ENCODE measurements at places on chromosomes 6 and 20.

DNA sequence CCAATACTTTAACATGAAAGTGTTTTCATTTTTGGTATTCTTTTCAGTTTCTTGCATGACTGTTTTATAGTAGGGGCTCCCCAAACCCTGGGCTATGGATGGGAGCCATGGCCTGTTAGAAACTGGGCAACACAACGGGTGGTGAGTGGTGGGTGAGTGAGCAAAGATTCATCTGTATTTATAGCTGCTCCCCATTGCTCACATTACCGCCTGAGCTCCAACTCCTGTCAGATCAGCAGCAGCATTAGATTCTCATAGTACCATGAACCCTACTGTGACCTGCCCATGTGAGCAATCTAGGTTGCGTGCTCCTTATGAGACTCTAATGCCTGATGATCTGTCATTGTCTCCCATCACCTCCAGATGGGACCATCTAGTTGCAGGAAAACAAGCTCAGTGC is 42.3 kb upstream of the HMGCLL1 start:
- peaks cover 9% of the 10 kb centered on the region for H3K4me1 ChIP-seq
- H3K36me3 ChIP-seq, result no peaks in the 10 kb centered on the region
- H3K27me3 ChIP-seq, result peaks cover 2% of the 10 kb centered on the region
- DNase-seq, result no peak

- no peak overlapping the region for H3K27ac ChIP-seq
- no peak for DNase-seq
- H3K36me3 ChIP-seq, result no peaks in the 10 kb centered on the region
- H3K4me3 ChIP-seq, result no peak overlapping the region
Measured at GRCh38 chr6:146886587-146887446, 288.0 kb downstream of the ADGB start.

GRCh38 chr6:81734081-81734480 is 18.4 kb downstream of the TENT5A start:
- H3K27me3 ChIP-seq, result no peaks in the 10 kb centered on the region
- no peak overlapping the region for H3K27ac ChIP-seq
- DNase-seq, result no peak
- no peaks in the 10 kb centered on the region for H3K4me1 ChIP-seq

- H3K4me3 ChIP-seq, result no peak overlapping the region
- DNase-seq, result no peak
- H3K4me1 ChIP-seq, result peaks cover 3% of the 10 kb centered on the region
Measured at GRCh38 chr6:114346451-114346850, 3.6 kb upstream of the HS3ST5 start.

DNA sequence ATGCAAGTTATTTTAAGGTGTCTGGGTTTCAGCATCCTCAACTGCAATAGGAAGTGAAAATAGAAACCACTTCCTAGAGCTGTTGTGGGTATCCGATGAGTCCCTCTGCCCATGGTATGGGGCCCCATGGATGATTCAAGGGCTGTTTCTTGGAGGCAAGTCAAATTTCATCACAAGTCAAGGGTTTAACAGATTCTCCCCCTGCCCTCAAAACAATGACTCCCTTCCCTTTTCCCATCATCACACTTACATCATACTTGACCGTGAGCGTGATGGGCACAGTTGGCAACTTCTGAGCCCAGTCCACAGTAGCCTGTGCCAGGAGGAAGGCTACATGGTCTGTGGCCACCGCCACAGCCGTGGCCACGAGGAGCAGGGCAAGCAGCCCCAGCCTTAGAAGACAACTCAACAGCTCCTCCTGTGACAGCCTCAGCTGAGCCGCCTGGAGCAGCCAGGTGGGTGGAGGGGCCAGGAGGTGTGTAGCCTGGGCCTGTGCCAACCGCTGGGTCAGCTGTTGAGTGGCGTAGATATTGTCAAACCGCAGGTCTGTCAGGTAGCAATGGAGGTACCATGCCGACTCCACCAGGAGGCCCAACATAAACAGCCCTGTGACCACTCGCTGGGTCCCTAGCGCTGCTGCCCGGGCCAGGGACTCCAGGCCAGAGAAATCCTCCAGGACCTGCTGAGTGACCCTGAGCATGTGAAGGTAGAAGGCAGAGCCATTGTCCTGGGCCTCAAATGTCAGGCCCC is 5.2 kb downstream of the OCSTAMP start:
- no peak for DNase-seq
- H3K27me3 ChIP-seq, result no peaks in the 10 kb centered on the region
- no peak overlapping the region for H3K27ac ChIP-seq
- H3K4me1 ChIP-seq, result no peaks in the 10 kb centered on the region
- H3K36me3 ChIP-seq, result no peaks in the 10 kb centered on the region

GRCh38 chr6:34437644-34437970 is 11.7 kb upstream of the RPS10 start:
- H3K36me3 ChIP-seq, result peaks cover 5% of the 10 kb centered on the region
- no peak overlapping the region for H3K4me3 ChIP-seq
- H3K27ac ChIP-seq, result no peak overlapping the region

DNA sequence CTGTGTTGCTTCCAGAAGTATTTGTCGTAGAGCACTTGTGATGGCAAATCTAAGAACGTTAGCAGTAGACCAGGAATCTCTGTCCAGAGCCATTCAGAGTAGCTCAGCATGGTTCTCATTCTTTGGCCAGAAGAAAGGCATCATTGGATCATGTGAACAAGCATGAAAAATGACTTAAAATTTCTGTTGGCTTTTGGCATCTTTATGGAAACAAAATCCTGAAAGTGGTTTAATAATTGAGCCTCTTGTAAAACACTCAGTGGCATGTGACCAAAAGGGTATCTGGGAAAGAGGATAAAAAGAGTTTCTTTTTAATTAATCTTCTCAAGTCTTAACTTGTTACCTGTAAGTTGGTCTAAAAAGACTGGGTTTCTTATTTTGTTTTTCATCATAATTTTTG is 55.2 kb downstream of the PTPN1 start:
- H3K27me3 ChIP-seq, result peaks cover 5% of the 10 kb centered on the region
- peak overlapping the region; percentile 25 for H3K4me3 ChIP-seq
- H3K4me1 ChIP-seq, result peaks cover 3% of the 10 kb centered on the region
- H3K36me3 ChIP-seq, result peaks cover 33% of the 10 kb centered on the region
- H3K27ac ChIP-seq, result no peak overlapping the region

DNA sequence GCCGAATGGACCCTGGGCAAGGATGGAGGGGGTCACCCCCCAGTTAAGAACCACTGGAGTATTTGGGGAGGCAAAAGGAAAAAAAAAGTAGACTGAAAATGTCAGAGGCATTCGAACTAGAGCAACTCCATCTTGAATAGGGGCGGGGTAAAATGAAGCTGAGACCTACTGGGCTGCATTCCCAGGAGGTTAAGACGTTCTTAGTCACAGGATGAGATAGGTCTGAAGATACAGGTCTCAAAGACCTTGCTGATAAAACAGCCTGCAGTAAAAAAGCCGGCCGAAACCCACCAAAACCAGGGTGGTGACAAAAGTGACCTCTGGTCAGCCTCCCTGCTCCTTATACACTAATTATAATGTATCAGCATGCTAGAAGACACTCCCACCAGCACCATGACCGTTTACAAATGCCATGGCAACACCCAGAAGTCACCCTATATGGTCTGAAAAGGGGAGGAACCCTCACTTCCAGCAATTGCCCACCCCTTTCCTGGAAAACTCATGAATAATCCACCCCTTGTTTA is 70.4 kb upstream of the KCNG1 start:
- no peaks in the 10 kb centered on the region for H3K36me3 ChIP-seq
- no peak overlapping the region for H3K4me3 ChIP-seq
- no peak for DNase-seq
- H3K27ac ChIP-seq, result no peak overlapping the region

DNA sequence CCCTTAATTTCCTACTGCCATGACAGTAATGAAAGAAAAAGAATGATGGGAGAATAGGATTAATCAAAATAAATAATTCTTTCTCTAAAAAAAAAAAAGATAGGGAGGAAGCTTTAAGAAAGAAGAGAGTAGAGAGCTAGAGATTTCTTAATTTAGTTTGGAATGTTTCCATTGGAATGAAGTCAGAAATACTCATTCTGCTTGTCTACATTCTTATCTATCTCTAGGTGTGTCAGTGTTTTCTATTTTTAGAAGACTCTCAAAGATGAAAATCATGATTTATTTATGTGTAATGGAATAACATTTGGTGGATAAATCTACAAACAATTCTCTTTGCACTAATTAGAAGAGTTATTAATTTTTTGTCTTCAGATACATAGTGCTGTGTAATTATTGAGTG is 38.0 kb upstream of the HIVEP1 start:
- H3K27me3 ChIP-seq, result no peaks in the 10 kb centered on the region
- H3K4me1 ChIP-seq, result no peaks in the 10 kb centered on the region
- no peak for DNase-seq
- no peaks in the 10 kb centered on the region for H3K36me3 ChIP-seq
- no peak overlapping the region for H3K4me3 ChIP-seq
- no peak overlapping the region for H3K27ac ChIP-seq

- DNase-seq, result no peak
- no peaks in the 10 kb centered on the region for H3K27me3 ChIP-seq
- H3K4me3 ChIP-seq, result no peak overlapping the region
- H3K36me3 ChIP-seq, result no peaks in the 10 kb centered on the region
- H3K4me1 ChIP-seq, result peaks cover 14% of the 10 kb centered on the region
Measured at GRCh38 chr20:6707321-6707831, 60.1 kb upstream of the BMP2 start.

- H3K27me3 ChIP-seq, result no peaks in the 10 kb centered on the region
- H3K27ac ChIP-seq, result no peak overlapping the region
- H3K4me1 ChIP-seq, result peaks cover 3% of the 10 kb centered on the region
- no peak overlapping the region for H3K4me3 ChIP-seq
- DNase-seq, result no peak
Measured at GRCh38 chr20:2084703-2085102, 16.9 kb upstream of the STK35 start.

GRCh38 chr6:98929498-98930060 is 18.2 kb downstream of the FBXL4 start:
- peaks cover 17% of the 10 kb centered on the region for H3K4me1 ChIP-seq
- H3K36me3 ChIP-seq, result peaks cover 5% of the 10 kb centered on the region
- no peak overlapping the region for H3K4me3 ChIP-seq
- DNase-seq, result no peak
- no peak overlapping the region for H3K27ac ChIP-seq

DNA sequence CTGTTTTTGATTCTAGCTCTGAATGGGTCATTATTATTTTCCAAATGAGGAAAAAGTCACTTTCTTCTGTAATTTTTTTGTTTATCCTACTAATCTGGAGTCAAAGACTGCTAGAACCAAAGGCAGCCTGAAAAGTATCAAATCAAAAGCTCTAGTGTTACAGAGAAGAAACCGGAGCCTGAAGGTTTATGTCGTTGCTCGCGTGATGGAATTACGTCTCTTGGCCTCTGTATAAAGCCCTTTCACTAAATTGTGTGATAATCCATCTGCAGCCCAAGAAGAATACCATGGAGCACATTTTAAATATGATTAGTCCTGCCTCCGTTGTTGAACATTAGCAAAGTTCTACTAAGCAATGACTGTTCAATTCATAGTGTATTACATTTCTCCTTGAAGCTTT is 738.6 kb downstream of the C6orf118 start:
- peaks cover 1% of the 10 kb centered on the region for H3K27me3 ChIP-seq
- H3K4me1 ChIP-seq, result no peaks in the 10 kb centered on the region
- no peak overlapping the region for H3K4me3 ChIP-seq
- H3K36me3 ChIP-seq, result no peaks in the 10 kb centered on the region

- peaks cover 3% of the 10 kb centered on the region for H3K27me3 ChIP-seq
- no peak overlapping the region for H3K27ac ChIP-seq
- no peak overlapping the region for H3K4me3 ChIP-seq
- H3K36me3 ChIP-seq, result peaks cover 38% of the 10 kb centered on the region
- no peak for DNase-seq
- H3K4me1 ChIP-seq, result peaks cover 11% of the 10 kb centered on the region
Measured at GRCh38 chr20:62887152-62887859, 25.7 kb upstream of the TCFL5 start.

DNA sequence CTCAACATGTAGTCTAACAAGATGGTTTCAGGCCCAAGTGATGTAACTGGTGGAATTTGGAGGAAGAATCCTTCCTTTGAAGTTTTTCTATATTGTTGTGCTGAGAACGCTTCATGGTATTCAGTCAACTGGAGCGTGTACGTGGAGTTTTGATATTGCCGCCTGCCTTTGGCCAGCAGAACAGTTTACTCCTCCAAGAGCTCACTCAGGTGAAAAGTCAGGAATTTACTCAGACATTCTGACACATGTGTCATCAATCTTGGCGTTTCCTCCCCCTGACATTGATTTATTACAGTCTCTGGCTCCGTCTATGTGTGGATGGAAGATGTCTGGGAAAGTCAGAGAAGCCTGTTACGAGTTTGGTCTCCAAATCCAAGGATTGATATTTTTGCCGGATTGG is 19.0 kb upstream of the TGM2 start:
- no peak overlapping the region for H3K27ac ChIP-seq
- no peak overlapping the region for H3K4me3 ChIP-seq
- no peaks in the 10 kb centered on the region for H3K36me3 ChIP-seq
- no peak for DNase-seq
- no peaks in the 10 kb centered on the region for H3K27me3 ChIP-seq

DNA sequence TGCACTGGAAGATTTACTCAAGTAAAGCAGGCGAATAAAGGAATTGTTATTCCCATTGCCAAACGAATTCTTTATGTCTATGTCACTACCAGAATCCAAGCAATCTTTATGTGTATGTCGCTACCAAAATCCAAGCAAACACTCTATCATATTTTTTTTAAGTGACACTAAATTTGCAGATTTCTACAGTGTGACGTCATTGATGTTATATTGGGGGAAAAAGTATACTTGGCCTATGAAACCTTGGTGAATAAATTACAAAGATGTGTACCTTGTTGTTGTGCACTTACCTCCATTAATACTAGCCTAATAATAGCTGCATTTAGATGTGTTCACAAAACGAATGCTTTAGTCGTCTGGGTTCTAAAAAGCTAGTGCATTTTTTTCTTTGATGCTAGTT is 957 bp downstream of the TTK start:
- no peak overlapping the region for H3K27ac ChIP-seq
- no peak for DNase-seq
- peak overlapping the region; percentile 95 for H3K4me3 ChIP-seq
- H3K27me3 ChIP-seq, result peaks cover 5% of the 10 kb centered on the region

DNA sequence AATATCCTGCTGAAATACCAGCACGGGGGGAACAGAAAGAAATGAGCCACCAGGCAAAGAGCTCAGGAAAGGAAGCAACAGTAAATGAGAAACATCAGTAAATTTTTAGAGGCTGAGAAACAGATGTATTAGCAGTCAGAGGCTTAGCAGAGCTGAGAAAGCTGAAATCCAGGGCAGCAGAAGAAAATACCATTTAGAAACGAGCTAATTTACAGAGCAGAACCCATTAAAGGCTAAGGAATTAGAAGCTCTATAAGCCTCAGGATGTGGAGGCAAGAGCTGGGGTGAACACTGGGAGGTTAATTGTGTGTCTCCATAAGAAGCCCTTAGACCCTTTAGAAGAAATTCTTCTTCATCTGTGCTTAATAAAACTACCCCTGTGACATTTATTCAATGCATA is 178.6 kb upstream of the RGS17 start:
- H3K27me3 ChIP-seq, result peaks cover 2% of the 10 kb centered on the region
- H3K27ac ChIP-seq, result no peak overlapping the region
- no peak for DNase-seq
- no peaks in the 10 kb centered on the region for H3K36me3 ChIP-seq
- H3K4me1 ChIP-seq, result no peaks in the 10 kb centered on the region

GRCh38 chr20:46523696-46524328 is 10.5 kb upstream of the ZNF334 start:
- no peaks in the 10 kb centered on the region for H3K36me3 ChIP-seq
- no peaks in the 10 kb centered on the region for H3K27me3 ChIP-seq
- H3K27ac ChIP-seq, result no peak overlapping the region
- no peak for DNase-seq
- H3K4me1 ChIP-seq, result no peaks in the 10 kb centered on the region

GRCh38 chr20:26214991-26215390 is 518.3 kb upstream of the ZNF337 start:
- H3K27me3 ChIP-seq, result no peaks in the 10 kb centered on the region
- H3K4me1 ChIP-seq, result no peaks in the 10 kb centered on the region
- no peak overlapping the region for H3K27ac ChIP-seq
- DNase-seq, result no peak
- H3K36me3 ChIP-seq, result no peaks in the 10 kb centered on the region

Measured in endothelial cell (in vitro differentiated cells).